ENCODE measurements at places on chromosomes 3 and 15. TPM values are rescaled to one million over a fixed set of nuclear protein-coding genes. Genes with fewer than 3 reads are reported as not detected.

The ESYT3 gene
- total RNA-seq: 7.9 TPM

The CHRM5 gene
- 0.21 TPM for total RNA-seq

The ULK4 gene
- total RNA-seq: 14.9 TPM

DNA sequence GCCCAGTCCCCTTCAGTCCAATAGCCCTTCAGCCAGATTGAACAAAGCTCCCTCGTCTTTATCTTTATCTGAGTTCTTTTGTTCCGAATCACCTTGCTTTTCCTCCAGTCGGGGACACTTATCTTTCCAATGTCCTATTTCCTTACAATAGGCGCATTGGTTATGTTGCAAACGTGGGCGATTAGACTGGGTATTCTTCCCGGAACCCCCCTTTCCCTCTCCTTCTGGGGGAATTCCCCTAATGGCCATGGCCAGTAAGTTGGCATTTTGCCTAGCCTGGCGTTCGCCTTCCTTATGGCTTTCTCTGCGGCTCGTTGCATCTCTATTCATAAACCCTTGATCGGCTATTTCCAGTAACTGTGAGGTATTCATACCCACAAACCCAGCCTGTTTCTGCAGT is 82.2 kb upstream of the VEPH1 start:
- DNase-seq: no peak

DNA sequence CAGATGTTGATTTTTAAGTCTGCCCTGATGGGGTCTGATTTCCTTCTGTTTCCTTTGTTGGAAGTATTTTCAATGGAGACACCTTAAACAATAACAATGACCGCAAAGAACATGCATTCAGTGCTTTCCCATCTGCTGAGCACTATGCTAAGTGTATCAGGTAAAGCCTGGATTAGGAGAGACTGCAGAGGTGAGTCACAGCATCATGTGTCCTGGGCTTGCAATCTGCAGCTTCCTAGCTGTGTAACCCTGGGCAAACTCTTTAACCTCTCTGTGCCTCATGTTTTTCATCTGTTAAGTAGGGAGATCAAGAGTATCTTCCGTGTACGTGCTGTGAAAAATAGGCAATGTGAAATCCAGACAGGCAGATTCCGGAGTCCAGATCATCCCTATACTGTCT is 13.3 kb upstream of the CHRNB4 start:
- no peak for DNase-seq
